ENCODE measurements at places on chromosomes 7 and 10.

DNA sequence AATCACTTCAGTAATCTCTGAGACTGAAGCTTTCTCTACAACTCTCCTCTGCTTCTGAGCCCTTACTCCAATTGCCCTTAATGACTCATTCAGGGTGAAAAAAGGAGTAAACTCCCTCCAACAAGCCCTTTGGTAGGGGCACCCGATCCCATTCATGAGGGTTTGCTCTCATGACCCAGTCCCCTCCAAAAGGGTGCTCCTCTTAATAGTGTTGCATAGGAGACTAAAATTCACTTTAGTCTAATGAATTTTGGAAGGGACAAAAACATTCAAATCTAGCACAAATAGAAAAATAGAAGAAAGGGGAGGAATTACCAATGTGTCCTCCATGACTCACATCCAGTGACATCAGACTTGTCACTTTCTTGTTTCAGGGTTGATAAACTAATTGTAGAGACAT, 66.2 kb upstream of the CCNY start:
- no peak for DNase-seq

GRCh38 chr10:131993275-131993674, 11.6 kb upstream of the BNIP3 start:
- no peak for DNase-seq

DNA sequence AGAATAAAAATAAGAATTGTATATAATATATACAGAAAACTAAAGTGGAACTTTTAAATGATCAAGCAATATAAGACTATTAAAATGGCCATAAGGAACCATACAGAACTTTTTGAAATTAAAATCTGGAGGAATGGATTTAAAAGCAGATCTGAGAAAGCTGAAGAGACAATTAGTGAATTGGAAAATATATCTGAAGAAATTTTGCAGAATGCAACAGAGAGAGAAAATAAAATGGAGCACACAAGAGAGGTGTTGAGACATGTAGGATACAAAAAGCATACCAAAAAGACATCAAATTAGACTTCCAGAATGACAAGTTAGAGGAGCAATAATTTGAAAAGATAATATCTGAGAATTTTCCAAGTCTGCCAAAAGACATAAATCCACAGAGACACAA, 169.6 kb downstream of the VTI1A start:
- DNase-seq: no peak

DNA sequence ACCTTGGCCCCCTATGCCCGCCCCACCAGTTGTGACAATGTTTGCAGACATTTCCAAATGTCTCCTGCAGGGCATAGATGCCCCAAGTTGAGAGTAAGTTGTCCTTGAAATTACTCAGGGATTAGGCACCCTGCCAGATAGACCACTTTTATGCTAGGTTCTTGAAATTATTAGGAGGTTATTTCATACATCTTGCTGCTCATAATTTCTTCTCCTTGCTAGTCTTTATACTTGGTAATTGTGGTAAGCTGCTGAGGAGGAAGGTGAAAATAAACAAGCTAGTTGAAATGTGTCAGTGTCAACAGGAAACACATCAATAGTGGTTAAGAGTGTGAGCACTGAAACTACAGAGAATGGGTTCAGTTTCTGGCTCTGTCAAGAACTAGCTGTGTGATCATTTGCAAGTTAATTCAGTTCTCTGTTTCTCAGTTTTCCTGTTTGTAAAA, 63.7 kb upstream of the AOAH start:
- no peak for DNase-seq

DNA sequence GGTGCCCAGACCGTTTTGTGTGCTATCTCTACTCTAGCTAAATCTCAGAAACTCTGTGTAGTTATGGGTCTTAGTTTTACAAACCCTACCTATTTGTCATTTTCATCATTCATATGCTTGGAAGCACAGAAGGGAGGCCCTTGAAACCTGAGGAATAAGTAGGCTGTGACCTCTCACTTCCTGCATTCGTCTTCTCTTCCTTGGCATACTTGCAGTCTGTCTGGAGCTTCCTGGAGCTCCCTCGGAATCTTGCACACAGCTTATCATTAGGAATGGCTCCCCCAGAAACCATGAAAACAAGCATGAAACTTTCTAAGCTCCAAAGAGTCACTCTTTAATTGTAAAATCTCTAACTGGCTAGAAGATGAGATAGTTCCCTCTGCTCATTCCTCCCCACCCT, 376.9 kb upstream of the MYO3A start:
- no peak for DNase-seq

DNA sequence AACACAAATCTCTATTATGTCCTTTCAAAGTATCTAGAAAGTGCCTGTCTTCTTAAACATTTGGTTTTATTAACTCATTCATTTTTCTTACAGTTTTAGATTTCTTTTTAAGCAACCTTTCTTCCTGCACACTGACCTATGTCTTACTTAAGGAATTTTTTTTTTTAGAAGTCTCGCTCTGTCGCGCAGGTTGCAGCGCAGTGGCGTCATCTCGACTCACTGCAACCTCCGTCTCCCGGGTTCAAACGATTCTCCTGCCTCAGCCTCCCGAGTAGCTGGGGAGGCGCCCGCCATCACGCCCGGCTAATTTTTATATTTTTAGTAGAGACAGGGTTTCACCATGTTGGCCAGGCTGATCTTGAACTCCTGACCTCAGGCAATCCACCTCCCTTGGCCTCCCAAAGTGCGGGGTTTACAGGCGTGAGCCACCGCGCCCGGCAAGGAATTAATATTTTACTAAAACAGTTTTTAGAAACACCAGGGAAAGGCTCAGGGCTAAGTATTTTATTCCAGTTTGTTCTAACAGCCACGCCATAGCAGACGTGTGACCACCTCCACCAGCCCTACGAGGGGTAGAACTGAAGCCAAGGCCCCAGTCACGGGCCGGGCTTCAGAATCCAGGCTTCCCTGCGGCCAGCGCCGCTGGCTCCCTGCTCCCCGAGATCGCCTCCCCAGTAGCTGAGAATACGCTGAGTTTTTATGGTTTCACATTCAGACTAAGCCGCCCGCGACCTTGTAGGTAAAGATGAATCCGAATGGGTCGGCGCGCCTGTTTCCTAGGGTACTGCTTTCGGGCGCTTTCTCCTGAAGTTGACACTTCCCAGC, 941 bp upstream of the LUC7L2 start:
- peak; percentile 65 for DNase-seq

DNA sequence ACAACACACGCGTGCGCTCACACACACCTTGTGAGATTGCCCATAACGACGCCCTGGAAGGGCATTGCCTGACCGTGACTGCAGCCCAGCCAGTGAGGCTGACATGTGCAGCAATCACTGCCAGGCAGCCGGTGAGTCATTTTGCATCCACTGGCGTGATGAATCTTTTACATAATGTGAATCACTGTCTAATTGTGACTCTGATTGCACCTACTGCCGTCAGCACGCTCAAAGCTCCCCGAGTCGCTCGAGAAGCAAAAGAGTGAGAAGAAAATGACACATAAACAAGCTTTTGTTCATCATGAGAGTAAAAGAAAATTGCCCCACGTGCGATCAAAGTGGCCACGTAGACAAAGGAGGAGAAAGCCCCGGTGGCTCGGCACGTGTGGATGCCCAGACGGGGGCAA, 117.4 kb upstream of the PFKP start:
- DNase-seq: peak; percentile 75

DNA sequence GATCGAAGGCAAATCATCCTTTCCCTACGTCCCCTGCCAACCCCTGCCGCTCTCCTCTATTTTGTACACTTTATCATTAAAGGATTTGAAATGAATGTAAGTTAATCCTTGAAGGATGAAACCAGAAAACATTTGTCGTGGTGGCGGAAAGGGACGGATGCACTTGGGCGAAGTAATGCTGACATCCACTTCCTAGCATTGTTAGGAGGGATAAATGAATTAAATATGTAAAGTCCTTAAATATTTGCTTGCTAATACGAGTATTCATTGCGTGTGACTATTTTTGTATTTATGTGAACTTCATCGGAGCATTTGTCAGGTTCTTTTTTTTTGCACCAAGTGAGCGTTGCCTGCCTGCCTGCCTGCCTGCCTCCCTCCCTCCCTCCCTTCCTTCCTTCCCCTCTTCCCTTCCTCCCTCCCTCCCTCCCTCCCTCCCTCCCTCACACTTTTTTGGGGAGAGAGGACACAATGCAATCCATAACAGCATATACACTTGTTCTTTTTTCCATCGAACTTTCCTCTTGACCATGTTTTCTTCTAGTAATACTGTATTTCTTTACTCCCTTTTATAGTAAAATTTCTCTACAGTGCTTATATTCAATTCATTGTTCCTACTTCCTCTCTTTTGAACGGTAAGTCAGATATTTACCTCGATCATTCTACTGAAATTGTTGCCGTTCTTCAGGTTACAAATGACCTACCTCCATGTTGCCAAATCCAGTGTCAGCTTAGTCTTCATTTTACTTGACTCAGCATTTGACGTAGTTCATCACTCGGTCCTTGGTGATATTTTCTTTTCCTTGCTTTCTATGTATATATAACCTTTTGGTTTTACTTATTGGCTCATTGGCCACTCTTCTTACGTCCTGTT, 831 bp downstream of the CCDC7 start:
- DNase-seq: no peak

DNA sequence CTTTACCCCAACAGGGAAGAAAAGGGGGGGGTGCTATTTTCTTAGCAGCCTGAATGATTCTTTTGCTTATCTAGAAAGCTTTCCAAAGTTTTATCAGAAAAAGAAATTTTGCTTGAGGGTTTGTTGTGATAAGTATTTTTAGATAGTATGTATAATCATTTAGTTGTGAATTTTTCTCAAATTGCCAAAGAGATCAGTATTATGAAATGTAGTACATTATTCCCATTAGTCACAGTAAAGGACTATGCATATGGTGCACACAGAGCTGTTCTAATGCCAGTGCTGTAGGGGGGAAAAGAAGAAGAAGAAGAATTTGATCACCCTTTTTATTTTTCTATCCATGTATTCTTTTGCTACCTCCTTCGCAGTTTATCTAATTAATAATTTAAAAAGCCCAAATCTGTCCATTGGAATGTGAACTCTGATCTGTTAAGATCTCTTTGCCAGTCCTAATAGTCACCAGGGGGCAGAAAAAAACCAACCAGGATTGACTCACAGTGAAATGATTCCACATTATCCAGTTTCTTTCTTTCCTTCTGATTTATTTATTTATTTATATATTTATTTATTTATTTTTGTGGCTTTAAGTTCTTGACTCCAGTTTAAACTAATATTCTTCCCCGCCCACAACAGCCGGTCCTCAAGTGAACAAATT, 4.7 kb downstream of the RBM20 start:
- no peak for DNase-seq

DNA sequence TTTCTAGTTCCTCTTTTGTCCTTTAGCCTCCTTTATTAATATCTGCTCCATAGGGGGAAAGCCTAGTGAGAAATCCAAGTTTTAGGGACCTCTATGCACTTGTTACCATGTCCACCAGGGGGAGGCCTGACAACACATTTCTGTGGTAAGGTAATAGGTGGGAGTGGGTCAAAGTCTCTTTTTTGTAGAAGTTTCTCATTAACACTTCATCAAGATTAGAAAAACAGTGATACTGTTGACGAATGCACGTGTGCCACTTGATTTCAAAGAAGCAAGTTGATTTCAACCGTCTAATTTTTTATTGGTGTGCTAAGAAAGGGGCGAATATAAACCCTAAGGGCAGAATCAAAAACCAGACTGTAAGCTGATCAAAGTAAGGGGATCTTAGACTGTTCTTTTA, 30.6 kb downstream of the CISD1 start:
- peak; percentile 65 for DNase-seq

- no peak for DNase-seq
Observed at GRCh38 chr7:144513334-144513733, 109.8 kb upstream of the NOBOX start.

DNA sequence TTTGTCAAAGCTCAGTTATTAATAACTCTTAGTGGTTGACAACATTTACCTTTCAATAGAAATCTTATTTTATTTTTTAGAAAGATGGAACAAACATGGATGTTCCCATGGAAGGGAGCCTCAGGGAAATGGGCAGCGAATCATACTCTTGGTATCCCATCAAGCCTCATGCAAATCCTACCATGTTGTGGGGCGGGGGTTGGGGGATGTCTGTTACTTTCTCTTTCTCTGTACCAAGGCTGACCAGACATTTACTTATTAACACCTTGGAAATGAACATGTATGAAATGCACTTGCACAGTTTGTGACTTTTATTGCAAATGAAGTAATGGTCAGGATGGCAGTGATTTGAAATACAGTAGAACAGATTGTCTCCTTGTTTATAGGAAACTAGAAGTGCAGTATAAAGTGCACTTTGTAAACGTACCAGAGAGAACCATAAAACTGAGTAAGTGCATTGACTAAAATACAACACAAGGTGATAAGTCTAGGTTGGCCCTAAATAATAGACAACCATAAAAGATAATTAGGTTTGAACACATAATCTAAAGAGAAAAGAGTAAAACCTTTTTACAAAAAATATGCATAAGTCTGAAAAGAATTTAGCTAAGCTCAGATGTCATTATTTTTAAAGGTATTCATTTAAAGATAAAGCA, 32.4 kb downstream of the SEMA3D start:
- no peak for DNase-seq

DNA sequence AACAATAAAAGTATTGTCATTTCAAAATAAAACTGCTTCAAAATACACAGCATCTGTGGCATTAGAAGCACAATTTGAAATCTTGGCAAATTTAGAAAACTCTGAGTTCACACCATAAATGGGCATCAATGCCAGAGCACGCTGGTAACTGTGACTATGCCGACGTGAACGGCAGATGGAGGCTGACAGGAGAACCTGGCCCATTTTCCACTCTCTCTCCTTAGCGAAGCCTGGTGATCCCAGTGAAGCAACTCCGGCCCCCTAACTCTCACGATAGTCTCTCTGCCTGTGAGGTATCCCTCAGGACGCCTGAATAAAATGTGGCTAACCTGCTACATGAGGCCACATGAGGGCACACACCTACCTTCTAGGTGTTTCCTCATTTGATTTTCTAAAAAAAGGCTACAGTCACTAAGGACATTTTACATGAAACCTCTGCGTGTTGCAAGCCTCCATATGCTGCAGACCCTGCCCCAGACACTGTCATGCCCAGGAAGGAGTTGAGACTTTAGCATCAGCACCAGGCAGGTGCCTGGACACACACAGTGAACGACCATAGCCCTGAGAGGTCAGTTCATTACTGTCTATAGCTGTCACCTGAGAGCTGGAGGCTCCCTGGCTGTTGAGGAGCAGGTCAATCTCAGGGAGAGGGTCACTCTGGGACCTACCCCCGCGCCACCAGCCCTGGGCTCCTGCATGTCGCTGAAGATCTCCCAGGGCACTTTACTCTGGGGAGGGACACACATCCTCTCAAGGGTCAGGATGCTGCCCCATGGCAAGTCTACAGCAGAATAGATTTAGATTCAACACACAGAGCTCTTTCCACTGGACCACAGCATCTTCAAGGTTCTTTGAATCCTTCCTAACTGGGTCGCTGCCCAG, 62.9 kb upstream of the CAMK2B start:
- DNase-seq: no peak

DNA sequence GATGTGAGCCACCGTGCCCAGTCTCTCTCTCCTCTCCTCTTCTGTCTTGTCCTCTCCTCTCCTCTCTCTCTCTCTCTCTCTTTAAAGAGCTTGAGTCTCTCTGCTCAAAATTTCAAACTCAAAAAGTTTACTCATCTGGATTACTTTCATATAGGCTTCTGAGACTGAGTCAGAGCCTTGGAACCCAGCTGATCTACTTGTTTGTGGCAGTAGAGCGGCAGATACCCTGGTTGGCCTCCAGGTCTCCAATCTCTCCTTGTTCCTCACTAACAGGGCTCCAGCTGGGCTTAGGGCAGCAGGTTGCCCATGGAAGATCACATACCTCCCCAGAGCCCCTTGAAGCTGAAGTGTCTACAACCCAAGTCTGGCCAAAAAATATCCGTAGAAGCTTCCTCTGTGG, 51.0 kb downstream of the HHEX start:
- no peak for DNase-seq
